ENCODE measurements at places on chromosomes 13 and 19.

DNA sequence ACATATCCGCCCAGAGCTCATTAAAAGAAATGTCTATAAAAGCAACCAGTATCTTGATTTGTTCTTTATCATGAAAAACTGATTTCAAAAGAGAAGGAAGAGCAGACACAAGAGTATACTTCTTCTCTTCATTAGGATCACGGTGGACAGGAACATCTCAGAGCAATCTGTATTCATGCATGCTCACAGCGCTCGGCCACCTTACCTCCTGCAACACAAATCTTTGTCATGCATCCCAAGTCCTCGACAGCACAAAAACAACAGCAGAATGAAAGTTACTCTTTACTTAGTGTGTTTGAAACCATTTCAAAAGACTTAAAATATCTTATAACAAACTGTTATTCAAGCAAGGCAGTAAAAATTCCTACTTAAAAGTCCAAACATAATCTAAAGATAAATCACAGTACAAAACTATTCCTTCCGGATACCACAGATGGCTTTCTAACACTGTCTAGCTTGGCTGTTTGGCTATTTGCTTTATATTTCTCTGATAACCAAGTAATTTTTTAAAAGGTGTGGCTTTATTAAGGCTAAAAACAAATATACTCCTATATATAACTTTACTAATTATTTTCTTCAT, 174.5 kb downstream of the TBC1D4 start:
- DNase-seq, result no peak

- DNase-seq, result no peak
Measured at GRCh38 chr13:33153421-33154404, 131.8 kb downstream of the STARD13 start.

DNA sequence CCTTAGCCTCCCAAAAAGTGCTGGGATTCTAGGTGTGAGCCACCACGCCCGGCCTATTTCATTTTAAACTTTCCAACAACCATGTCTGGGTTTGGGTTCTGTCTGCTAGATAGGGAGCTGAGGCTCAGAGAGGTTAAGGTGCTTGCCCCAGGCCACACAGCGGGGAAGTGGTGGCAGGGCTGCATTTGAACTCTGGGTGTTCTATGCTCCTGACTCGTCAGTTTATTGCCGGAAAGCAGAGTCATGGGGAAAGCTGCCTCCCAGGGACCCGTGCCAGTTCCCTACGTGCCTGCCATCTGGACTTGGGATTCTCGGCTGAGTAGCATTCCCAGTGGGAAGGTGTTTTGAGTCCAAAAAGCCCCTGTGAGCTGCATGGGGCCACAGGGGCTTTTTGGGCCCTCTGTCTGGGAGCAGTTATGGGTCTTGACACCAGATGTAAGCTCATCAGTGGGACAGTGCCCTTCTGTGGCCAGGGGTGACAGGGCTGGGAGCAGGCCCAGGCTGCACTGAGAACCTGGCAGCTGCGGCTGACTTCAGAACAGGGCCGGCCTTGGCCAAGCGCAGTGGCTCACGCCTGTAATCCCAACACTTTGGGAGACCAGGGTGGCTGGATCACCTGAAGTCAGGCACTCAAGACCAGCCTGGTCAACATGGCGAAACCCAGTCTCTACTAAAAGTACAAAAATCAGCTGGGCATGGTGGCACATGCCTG, 10.9 kb downstream of the RFX1 start:
- no peak for DNase-seq

GRCh38 chr13:49314344-49314882, 66.7 kb downstream of the CDADC1 start:
- no peak for DNase-seq

GRCh38 chr13:51823863-51824262, 19.9 kb upstream of the DHRS12 start:
- no peak for DNase-seq

DNA sequence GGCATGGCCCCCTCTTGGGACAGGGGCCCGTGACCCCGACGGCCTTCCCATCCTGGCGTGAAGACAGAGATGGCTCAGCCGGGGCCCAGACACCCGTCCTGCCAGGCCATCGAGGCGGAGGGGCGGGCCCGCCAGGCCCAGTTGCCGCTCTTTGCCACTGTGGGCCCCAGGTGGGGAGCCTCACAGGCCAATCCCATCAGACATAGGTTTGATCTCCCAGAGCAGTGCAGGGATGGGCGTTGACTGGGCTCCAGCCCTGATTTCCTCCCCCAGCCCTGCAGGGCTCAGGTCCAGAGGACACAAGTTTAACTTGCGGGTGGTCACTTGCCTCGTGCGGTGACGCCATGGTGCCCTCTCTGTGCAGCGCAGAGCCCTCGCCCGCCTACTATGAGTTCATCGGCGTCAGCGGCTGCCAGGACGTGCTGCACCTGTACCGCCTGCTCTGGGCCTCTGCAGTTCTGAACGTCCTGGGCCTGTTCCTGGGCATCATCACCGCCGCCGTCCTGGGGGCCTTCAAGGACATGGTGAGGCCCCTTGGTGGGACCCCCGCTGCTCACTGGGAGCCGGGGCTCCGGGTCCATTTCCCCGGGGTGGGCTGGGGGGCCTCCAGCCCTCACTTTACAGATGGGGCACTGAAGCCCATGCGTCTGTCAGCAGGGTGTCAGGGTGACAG, 42.4 kb downstream of the TMEM255B start:
- DNase-seq, result no peak

DNA sequence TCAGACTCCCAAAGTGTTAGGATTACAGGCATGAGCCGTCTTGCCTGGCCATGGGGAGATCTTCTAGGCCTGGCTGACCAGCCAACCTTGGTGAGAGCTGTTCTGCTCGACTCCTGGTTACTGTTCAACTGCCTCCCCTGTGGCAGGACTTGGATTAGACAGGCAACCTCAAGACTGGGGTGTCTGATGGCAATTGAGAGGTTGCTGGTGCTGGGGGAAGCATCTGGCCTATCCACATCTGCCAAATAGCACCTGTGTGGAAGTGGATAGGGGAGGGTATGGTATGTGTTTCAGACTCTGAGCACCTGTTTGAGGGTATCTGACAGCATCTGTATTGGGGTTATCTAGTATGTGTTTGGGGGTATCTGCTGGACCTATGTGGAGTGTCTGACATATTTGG, 44.7 kb downstream of the ARHGEF18 start:
- DNase-seq, result no peak

DNA sequence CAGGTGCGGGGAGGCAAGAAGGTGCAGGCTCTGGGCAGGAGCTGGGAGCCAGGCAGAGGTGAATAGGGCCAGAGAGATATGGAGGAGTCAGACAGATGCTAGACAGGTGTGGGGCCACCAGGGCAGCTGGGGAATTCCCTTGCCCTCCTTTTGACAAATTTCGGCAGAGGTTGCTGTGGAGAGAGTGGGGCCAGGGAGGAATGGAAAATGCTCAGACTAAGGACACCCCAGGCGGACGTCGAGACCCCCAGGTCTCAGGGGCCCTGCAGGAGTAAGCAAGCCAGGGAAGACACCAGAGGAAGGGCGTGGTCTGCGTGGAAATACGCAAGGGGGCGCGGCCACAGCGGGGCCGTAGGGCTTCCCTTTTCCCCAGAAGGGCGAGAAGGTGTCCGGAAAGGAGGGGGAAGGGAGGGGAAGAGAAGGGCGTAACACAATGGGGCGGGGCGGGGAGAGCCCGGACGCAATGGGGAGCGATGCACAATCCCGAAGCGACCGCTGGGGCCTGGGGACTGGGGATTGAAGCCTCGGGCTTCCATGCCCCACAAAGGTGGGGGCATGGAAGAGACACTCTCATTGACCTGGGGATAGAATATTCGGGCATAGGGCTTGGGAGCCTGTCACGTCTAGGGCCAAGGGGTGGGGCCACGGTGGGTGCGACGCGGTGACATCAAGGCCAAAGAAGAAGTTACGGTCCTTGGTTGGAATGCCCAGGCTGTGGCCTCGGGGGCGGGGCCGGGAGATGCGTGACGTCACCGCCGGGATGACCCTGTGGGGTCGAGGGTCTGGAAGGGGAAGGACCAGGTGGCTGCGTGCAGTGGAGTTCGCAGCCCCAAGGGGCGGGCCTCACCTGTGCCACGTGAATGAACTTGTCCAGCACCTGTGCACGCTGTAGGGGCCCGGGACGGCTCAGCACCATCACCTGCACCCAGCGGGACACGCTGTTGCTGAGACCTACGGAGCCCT, 8.2 kb downstream of the RASGRP4 start:
- DNase-seq, result no peak

GRCh38 chr19:32928806-32929205, 43.0 kb downstream of the CEP89 start:
- DNase-seq, result no peak

GRCh38 chr13:112067871-112068539, 1.1 kb downstream of the SOX1 start:
- DNase-seq, result no peak

DNA sequence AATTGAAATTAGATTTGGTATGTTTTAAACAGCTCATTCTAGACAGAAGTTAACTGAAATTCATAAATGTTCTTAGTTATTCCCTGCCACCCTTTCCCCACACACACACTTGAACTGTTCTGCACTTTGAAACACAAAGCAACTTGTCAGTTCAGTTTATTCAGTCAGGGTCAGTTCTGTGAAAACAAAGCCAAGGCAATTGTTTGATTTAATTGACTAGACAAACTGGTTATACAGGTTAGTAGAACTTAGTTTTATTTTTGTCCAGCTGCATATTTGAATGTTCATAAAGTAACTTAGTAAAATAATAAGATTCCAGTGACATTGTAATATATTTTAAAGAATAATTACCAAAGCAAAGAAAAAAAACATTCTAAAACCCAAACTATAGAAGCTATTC, 98.3 kb upstream of the KLF5 start:
- no peak for DNase-seq

- DNase-seq, result no peak
Measured at GRCh38 chr19:40592170-40592569, 9.0 kb upstream of the LTBP4 start.

DNA sequence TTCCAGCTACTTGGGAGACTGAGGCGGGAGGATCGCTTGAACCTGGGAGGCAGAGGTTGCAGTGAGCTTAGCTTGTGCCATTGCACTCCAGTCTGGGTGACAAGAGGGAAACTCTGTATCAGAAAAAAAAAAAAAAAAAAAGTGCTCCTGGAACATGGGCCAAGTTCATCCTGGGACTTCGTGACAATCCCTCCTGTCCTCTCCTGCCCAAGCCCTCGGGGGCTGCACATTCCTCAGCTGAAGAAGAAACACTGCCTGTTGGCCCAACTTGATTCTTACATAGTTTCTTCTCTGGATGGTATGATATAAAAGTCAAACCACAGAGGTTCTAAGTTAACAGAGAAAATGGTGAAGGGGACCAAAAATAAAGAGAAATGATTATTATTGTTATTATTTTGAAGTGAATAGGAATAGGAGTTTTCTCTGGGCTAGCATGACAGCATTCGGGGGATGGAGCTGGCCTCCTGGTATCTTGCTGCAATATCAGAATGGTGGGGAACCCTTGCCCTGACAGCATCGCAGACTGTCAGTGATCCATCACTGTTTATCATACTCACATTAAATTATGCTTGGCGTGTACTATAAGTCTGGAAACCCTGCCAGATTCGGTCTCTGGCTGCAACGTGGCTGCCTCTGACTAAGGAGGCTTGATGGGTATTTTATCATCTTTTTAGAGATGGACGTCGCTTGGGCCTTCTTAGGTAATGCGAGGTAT, 113.7 kb upstream of the OXGR1 start:
- DNase-seq, result no peak

GRCh38 chr13:27821566-27821965, 29.3 kb downstream of the GSX1 start:
- no peak for DNase-seq

- peak; percentile 8 for DNase-seq
Measured at GRCh38 chr13:100542826-100543156, 45.8 kb downstream of the GGACT start.

- no peak for DNase-seq
Measured at GRCh38 chr13:33188093-33188882, 97.3 kb downstream of the STARD13 start.

DNA sequence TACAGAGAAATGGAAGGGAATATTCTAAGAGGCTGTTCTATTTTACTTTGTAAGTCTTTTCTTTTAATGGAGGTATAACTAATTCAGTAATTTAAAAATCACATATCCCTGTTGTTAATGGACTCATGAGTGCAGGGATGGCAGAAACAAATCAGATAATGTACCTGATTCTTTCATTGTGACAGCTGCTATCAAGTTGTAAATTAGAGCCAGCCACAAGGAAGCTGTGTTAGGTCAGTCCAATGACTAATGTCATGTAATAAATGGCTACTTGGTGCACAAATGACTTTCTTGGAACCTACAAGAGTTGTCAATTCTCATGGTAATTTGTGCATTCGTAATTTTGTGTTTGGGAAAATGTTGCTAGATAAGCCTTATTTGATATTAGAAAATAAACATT, 446.4 kb downstream of the DCT start:
- DNase-seq, result no peak

DNA sequence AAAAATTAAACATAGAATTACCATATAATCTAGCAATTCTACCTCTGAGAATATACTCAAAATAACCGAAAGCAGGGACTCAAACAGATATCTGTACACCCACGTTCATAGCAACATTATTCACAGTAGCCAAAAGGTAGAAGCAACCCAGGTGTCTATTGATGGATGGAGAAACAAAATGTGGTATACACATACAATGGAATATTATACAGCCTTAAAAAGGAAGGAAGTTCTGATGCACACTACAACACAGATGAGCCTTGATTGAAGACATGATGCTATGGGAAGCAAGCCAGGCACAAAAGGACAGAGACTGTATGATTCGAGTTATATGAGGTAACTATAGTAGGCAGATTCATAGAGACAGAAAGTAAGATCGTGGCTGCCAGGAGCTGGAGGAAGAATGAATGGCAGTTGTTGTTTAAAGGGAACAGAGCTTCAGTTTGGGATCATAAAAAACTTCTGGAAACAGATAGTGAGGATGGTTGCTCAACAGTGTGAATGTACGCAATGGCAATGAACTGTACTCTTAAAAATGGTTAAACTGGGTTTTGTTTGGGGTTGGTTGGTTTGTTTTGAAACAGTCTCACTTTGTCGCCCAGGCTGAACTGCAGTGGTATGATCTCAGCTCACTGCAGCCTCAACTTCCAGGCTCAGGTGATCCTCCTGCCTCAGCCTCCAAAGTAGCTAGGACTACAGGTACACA, 47.5 kb downstream of the ZIC5 start:
- no peak for DNase-seq

DNA sequence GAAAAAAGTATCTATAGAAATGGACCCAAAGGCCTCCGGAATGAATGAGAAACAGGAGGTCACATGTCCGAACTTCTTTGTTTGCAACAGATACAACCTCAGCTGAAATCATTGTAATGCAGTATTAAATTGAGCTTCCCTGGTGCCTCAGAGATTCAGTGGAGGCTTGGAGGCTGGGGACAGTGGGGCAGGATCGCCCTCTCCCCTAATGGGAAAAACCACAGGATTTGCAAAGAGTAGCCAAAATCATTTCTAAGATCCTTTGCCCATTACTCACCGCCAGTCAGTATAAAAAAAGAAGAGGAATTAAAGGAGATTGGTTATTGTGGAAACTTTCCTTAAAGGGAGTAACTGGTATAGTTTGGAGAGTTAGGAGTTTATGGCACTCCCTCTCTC, 30.4 kb upstream of the IRS2 start:
- DNase-seq, result no peak

- no peak for DNase-seq
Measured at GRCh38 chr13:110269509-110270185, 37.3 kb downstream of the COL4A1 start.
